ENCODE measurements at places on chromosomes 13 and 19.

DNA sequence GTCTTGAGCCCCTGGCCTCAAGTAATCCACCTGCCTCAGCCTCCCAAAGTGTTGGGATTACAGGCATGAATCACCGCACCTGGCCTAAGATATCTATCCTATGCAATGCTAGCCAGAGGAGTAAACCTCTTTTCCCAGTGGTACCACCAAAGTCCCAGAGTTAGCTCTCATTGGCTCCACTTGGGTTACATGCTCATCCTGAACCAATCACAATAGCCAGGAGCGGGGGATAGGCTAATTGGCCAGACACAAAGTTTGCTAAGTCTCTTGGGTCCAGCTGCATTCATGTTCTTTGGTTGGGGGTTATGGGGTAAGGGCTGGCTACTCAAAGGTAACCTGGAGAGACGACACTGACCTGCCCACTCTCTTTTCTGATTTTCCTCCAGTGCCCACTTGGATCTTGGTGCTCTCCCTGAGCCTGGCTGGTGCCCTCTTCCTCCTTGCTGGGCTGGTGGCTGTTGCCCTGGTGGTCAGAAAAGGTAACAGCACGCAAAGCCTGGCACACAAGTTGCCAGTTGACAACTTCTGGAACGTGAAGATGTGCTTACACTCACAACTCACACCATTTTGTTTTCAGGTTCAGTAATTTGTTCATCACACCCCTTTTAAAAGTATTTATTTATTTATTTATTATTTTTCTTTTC is 7.8 kb downstream of the C19orf38 start:
- peak; percentile 44 for DNase-seq

DNA sequence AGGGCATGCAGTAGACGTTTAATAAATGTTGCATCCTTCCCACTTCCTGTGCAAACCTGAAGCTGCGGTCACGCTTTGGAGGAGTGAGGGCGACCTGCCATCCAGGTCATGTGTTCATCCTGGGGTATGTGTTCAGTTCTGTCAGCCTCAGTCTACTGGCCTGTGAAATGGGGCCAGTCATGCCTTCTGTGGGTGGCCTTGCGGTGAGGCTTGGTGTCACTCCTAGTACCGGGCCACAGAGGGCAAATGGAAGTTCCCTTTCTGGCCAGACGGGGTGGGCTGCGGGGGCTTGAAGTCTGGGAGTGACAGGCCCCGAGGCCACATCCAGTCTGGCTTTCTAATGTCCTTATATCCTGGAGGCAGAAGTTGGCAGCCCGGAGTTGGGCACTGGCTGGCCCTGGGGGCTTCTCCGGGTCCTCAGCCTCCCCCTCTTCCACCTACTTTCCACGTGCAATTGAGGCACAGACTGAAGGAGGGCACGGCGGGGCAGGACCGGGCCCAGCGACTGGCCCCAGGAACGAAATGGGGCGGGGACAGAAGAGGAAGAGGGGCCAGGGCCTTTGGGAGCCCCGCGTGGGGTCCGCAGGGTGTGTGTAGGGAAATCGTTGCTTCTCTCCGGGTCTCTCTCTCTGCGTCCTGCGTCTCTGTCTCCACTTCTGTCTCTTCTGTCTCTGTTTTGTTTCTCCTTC is 11.1 kb downstream of the PDE4A start:
- no peak for DNase-seq

DNA sequence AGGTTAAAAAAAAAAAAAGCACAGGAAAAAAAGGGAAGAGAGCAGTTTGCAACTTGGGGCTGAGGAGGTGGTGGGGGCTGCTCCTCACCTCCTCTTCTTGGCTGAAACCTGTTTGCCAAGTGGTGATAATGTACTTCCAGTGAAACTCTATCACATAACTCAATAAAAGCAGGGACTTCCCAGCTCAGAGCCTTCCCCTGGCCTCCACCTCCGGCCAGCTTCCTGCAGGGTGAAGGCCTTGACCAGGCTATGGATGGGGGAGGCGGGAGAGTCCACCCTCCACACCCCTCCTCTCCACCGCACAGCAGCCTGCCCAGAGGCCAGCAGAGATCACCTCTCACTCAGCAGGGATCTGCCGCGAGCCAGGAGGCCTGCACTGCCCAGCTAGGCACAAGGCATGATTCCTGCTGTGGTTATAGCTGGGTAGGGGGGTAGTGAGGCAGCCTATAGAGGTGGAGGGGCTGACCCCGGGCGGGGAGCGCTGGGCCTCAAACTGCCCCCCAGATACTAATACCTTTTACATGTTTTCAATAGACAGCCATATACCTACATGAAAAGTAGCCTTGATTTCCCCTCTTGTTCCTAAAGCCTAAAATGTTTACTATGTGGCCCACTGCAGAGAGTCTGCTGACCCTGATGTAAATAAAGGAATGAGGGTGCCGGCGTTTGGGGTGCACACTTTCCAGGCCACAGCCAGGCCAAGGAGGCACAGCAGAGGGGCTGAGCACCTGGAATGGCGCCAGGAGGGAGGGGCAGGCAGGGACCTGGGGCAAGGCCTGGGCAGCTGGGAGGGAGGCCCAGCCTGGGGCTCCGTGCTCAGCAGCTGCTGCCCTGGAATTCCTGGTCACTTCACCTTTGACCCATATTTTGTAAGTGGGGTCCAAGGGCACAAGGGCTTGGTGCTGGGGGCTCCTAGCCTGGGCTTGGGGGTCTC is 10.3 kb downstream of the ZNF787 start:
- DNase-seq = no peak

GRCh38 chr13:111947026-111947810 is 119.7 kb upstream of the SOX1 start:
- no peak for DNase-seq

DNA sequence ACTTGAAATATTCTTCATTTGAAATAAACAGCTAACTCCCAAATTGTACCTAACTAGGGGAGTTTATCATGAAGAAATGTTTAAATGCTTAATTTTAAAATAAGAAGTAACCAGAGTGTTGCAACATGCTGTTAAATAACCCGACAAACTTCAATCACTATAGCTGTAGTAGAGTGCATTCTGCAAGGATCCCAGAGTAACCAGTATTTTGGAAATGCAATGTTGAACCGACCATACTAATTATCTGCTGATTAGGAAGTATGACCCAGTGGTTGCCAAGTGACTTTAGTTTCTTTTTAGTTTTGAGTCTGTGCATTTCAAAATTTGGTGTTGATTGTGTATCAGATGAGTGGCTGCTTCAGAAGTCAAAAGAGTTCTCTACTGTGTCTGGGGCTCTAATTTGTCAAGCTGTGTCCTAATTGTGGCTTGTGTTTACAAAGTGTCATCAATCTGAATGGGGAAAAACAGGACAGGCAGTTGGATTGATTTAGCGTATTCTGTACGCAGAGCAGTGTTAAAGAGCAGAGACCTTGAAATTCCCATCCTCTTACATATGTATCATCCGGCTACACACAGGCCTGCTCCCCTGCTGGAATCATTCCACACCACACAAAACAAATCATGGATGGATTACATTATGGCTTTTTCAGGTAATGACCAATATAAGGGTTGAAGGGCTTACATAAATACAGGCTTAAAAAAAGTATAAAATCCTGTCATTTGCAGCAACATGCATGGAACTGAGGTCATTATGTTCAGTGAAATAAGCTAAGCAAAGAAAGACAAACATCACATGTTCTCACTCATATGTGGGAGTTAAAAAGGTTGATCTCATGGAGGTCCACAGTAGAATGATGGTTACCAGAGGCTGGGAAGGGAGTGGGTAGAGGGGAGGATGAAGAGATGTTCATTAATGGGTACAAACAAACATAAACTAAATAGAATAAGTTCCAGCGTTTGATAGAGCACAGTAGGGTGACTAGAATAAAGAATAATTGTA is 351.5 kb downstream of the KLF12 start:
- no peak for DNase-seq

- no peak for DNase-seq
Measured at GRCh38 chr19:41535029-41535622, 40.8 kb upstream of the CEACAM21 start.
